Fibroblast of skin of left quadriceps (primary cell): ENCODE measurements at places on chromosomes 5 and 9.

- no peak for DNase-seq
Measured at GRCh38 chr5:167639766-167640165, 651.7 kb upstream of the WWC1 start.

- DNase-seq = no peak
Measured at GRCh38 chr5:159469496-159470372, 139.4 kb upstream of the IL12B start.

- no peak for DNase-seq
Measured at GRCh38 chr9:122084026-122084675, 9.0 kb downstream of the TTLL11 start.

DNA sequence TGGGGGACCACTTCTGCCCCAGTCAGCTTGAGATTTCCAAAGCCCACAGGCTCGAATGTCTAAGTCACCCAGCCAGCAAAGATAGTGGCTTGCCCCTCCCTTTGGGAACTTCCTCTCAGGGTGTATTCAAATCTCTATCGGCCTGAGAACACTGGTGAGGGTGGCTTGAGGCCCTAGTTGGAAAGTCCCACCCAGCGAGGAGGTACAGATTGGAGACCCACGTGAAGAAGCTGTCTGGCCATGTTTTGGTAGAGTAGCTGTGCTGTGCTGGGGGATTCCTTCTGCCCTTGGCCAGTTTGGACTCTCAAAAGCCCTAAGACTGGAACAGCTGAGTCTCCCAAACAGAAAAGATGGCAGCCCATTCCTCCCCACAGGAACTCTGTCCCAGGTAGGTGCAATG, 172.7 kb upstream of the RIOK2 start:
- DNase-seq = no peak

- no peak for DNase-seq
Measured at GRCh38 chr5:95080441-95080840, 204.5 kb downstream of the MCTP1 start.
